Activated naive CD4-positive, alpha-beta T cell treated with anti-CD3 and anti-CD28 coated beads for 36 hours (primary cell): ENCODE measurements at places on chromosomes 4 and X. TPM values are rescaled to one million over a fixed set of nuclear protein-coding genes. Genes with fewer than 3 reads are reported as not detected.

The ZNF732 gene
- not detected for total RNA-seq

DNA sequence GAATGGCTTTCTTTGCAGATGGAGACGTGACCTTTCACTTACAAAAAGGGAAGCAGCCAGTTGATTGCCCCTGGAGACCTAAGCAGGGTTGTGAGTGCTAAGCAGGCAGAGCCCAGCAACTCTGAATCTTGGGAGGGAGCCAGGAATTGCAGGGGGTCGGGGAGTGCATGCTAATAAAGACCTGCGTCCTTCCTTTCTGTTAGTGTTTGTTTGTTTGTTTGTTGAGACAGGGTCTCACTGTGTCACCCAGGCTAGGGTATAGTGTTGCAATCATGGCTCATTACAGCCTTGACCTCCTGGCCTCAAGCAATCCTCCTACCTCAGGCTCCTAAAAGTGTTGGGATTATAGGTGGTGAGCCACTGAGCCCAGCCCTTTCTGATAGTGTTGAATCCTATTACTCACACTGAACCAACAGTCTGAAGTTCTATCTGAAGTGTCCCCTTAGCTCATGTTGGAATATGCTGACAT lies 137.4 kb downstream of the CEP135 start:
- no peak for DNase-seq

DNA sequence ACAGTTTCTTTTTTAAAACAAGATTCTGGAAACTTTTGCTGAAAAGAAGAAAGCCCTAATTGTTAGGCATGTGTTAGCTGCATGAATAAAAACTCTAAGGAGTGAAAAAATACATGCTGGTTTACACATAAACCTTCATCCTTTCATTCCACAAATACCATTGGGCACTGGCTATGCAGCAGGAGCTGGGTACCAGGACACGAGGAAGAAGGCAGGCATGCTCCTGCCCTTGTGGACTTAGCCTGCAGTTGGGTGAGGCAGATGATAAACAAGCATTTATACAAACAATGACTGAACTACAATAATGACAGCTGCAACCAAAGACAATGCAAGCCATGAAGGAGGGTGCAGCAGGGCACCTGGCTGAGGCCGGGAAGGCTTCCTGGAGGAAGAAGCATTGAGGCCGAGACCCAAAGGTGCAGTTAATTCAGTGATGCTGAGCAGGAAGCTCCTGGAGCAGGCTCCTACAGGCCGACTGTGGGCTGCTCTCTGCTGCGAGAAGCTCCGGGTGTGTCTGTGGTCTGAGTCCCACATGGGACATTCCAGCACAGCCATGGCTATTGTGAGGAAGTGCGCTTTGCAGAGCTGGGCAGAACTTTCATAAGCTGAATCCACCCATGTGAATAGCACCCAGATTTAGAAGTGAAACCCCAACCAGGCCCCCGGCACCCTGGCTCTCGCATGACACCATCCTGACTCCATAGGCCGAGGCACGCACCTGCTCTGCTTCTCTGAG lies 44.0 kb upstream of the MXD4 start:
- no peak for DNase-seq

- no peak for DNase-seq
These were observed 139.3 kb downstream of the PDE5A start for GRCh38 chr4:119489305-119489704.

- no peak for DNase-seq
These were observed 782.5 kb downstream of the FAT4 start for GRCh38 chr4:126097155-126097799.

- no peak for DNase-seq
These were observed 13.0 kb upstream of the ARX start for GRCh38 chrX:25028726-25029125.

DNA sequence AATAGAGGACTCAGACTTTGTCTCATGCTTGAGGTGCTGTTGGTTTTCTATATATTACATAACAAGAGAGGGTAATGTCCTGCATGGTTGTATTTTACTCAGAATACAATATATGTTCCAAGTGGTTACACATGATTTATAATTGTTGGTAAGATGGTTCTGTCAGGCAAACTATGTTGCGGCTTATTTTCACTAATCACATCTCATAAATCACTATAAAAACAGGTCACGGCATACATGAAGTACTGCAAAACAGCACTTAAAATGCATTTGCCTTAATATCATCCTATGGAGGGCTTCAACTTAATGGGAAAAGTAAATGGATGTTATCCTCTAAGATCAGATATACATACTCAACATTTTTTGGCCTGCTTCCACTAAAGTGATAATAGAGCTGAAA lies 246.0 kb upstream of the ARSJ start:
- no peak for DNase-seq
